ENCODE measurements at places on chromosomes 7 and 10.
A peak's percentile ranks its signal among the peaks of the same experiment; 100 is the strongest.

DNA sequence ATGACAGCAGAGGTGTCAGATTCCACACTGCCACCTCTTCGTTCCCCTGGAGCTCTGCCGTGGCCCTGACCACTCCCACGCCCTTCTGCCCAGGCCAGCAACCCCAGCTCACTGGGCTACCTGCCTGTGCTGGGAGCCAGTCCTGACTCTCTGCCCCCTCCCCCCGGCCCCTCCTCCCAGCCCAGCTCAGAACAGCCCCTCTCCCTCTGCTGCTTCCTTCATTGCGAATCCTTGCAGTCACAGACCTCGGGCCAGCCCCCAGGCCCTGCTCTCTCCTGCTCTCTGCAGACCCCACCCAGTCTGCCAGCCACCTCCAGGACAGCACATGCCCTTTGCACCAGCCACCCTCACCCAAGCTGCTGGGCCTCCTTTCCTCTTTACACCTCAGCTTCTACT is 60.4 kb downstream of the TCERG1L start:
- DNase-seq: no peak

GRCh38 chr7:132386201-132386681 is 190.0 kb downstream of the PLXNA4 start:
- DNase-seq: no peak

DNA sequence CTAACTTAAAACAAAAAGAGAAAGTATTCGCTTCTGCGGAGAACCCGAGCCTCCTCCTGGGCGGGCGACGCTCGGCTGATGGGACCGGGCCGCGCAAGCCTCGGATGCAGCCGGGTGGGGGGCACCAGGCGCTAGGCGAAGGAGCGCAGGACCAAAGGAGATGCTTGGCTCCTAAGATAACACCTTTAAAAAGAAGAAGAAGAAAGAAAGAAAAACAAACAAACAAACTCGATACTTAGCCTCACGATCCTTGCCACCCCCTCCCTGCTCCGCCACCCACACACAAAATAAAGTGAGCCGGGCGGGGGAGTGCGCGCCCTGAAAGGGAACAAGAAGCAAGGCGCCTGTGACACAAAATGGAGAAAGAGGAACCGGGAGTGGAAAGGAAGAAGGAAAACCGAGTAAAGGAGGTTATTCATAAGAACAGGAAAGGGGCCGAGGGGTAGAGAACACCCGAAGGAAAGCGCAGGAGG is 34.0 kb upstream of the EBLN1 start:
- peak; percentile 45 for DNase-seq

- DNase-seq: no peak
These were observed 76.3 kb downstream of the FOXI2 start for GRCh38 chr10:127813290-127813689.

GRCh38 chr10:92407305-92408016 is 116.5 kb downstream of the MARCHF5 start:
- no peak for DNase-seq

- DNase-seq: no peak
These were observed 137.3 kb downstream of the AUTS2 start for GRCh38 chr7:69735582-69735981.

DNA sequence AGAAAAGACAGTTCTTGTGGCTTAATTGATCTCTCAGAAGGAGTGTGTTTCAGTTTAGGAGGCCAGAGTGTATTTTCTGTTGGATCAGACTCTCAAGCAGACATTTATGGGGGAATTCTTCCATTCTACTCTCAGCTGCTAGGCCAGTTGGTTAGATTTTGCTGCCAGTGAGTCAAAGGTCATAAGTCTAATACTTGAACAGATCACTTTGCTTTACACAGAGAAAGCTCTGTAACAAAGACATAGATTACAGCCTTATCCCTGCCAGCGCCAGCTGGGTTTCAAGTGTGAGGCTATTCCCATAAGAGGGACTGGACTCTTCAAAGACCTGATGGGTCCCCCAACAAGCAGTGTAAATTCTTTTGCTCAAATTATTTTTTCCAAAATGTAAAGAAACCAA is 145.6 kb upstream of the SEMA3C start:
- no peak for DNase-seq

DNA sequence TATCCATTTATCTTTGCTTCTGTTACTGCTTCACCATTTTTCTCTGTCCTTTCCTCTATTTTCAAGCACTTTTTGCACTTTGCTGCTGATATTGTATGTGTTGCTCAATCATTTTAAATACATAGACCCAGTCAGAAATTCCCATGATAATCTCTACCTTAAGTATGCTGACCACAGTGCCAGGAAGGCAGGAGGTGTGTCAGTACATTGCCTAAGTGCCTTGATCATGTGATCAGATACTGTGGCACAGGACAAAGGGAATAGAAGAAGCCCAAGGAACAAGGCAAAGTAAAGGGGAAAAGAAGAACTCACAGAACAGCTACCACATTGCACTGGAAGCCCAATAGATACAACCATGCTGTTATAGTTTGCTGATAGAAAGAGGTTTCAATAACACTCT is 53.7 kb upstream of the CD36 start:
- no peak for DNase-seq

DNA sequence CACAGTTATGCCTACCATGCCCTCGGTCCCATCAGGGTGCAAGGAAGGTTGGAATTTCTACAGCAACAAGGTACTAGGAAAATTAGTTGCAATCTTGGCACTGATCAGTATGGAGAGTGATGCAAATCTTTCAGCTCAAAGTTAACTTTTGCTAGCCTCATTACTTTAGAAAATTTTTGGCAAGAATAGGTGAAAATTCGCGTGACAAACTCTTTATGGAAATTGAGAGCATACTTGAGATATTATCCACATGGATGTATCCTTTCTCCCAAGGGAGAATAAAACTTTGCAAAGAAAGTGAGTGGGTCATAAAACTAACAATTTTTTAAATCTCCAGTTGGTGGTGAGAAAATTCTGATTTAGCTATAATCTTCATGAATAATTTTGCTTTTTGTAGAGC is 71.1 kb upstream of the SLC39A12 start:
- DNase-seq: no peak

- DNase-seq: peak; percentile 25
These were observed 52.1 kb downstream of the TSPAN12 start for GRCh38 chr7:120805636-120806388.

- no peak for DNase-seq
These were observed 60.4 kb upstream of the KCNIP2 start for GRCh38 chr10:101903827-101904550.

GRCh38 chr10:127345231-127345965 is 149.0 kb upstream of the INSYN2A start:
- no peak for DNase-seq

DNA sequence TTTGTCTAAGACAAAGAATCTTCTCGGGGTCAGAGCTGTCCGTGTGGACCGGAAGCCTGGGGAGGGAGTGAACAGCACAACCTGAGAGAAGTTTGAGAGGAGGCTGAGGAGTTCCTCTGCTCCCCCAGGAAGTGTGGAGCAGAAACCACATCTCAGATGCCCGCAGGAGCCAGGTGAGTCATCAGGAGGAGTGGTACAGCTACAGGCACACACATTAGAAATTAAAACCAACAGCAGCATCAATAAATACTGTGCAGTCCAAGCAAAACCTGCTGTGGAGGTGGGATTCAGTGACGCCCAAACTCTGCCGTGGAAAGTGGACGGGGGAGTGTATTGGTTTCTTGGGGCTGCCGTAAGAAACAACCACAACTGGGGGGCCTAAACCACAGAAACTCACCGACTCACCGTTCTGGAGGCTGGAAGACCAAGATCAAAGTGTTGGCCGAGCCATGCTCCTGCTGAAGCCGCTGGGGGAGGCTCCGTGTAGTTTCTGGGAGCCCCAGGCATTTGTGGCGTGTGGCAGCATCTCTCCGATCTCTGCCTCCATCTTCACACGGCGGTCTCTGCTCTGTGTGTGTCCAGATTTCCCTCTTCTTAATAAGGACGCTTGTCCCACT is 31.2 kb upstream of the GARS1 start:
- DNase-seq: no peak

DNA sequence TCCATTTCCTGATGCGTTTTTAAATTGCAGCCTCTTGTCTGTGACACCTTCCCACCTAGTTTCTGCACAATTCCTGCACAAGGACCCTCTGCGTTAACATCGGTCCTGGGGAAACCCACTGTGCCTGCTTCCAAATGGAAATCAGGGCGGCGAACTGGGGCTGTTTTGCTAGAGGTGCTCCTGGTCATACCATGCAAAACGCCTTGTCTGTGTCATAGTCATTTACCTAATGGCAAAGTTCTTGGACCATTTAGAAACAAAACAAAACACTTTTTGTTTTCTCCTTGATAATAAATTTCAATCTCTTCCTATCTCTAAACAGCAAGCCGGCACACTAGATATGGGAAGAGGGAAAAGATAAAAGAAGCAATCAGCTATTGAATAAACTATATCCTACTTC is 206.9 kb upstream of the KLF14 start:
- DNase-seq: no peak

DNA sequence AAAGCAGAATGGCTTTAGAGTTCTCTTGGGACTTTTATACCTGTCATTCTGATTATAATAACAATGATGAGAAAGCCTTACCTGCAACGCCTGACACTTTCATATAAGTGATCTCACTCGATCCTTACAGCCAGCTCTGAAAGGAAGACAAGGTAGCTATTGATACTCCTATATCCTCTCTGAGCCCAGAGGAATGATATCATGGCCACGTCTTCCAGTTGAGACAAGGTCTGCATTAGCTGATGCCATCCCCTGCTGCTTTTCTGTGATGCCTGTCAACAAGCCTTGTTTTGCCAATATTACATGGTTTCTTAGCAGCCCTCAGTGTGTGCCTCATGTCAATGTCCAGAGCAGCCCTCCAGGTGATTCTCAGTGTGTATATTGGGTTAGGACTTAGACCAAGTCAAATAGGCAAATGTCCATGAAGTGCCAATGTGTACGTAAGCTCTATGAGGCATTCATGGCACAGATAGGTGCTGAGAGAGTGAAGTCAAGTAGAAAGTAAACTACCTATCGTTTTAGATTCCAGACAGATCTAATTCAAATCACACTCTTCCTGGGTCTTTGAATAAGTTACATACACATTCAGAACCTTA is 405.9 kb downstream of the ADRA2A start:
- DNase-seq: no peak

- DNase-seq: peak; percentile 30
These were observed 463.8 kb downstream of the KCNMA1 start for GRCh38 chr10:77173615-77174461.

DNA sequence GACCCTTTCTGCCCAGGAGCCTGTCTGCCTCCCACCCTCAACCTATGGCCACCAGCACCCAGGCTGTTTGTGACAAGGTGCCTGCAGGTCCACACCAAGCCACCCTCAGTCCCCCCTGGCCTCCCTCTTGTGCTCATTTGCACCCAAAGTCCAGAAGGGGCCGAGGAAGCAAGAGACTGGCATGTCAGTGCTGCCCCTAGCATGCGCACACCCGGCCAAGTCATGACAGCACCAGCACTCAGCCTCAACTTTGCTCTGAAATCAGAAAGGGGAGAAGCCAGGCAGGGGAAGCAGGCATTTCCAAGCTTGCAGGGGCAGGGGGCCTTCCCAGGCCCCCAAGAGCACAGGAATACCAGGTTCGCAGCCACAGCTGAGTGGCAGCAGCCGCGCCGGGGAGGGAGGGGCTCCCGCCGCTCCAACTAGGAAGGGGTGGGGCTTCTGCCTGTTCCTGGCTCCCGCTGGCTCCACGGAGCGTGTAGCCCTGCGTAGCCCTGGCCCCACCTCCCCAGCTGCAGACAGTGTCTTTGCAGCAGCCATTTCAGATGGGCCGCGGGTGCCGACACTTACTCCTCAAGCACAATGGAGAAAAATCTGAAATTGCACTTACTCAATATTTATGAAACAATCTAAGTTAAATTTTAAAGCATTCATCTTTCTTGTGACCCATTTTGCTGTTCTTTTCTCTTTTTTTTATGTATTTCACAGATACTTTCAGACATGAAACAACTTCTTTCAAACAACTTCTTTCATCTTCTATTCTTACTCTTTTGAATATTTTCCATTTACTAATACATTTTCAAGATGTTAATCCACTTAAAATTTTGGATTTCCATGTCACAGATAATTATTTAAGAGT is 54.9 kb upstream of the ABCB5 start:
- no peak for DNase-seq

- no peak for DNase-seq
These were observed 111.4 kb downstream of the KIAA1217 start for GRCh38 chr10:24320373-24320772.
